ENCODE measurements at places on chromosomes 3 and 15.

DNA sequence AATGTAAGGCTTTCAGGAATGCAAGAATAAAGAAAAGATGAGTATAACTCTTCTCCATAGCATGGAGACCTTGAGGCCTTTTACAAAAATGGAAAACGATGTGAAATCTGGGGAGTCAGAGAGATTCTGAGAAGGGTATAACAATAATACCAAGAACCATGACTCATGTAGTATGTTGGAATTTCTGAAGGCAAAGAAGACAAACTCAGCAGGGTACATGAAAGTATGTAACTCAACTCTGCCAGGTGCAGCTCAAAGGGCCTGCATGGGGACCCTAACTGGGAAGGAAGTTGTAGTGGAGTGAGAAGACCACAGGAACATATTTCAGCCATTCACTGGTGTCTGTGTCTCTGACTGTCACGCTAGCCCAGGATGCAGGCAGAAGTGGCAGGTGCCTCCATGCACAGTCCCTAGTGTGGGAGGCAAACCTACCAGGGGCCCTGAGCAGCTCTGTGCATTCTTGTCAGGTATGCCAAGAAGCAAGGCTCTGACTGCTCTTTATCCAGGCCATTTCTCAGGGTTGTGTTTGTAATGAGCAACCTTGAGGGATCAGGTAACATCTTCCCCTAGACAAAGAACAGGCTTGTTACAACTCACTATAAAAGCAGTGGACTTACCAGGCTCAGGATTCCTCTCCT lies 57.2 kb downstream of the GPR156 start:
- no peaks in the 10 kb centered on the region for H3K36me3 ChIP-seq
- H3K4me1 ChIP-seq, result peaks cover 11% of the 10 kb centered on the region

DNA sequence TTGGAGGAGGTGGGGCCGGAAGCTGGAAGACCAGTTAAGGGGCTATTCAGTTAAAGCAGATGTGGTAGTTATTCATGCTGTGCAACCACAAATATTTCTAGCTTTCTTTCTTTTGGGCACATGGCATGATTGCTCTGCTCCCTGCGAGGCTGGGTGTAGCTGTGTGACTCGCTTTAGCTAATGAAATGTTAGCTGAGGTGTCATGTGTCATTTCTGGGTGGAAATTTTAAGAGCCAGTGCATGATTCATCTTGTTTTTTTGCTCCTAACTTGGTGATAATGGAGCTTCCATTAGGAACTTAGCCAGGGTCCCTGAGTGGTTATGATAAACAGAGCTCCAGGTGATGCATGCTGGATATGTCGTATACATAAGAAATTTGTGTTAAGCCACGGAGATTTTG lies 300.6 kb downstream of the SATB1 start:
- no peak overlapping the region for H3K27ac ChIP-seq
- H3K4me1 ChIP-seq, result peaks cover 13% of the 10 kb centered on the region
- no peaks in the 10 kb centered on the region for H3K27me3 ChIP-seq
- DNase-seq, result no peak
- H3K4me3 ChIP-seq, result no peak overlapping the region

GRCh38 chr15:59791755-59792154 lies 102.6 kb upstream of the BNIP2 start:
- no peak for DNase-seq
- no peak overlapping the region for H3K27ac ChIP-seq
- no peaks in the 10 kb centered on the region for H3K27me3 ChIP-seq
- H3K4me3 ChIP-seq, result no peak overlapping the region

DNA sequence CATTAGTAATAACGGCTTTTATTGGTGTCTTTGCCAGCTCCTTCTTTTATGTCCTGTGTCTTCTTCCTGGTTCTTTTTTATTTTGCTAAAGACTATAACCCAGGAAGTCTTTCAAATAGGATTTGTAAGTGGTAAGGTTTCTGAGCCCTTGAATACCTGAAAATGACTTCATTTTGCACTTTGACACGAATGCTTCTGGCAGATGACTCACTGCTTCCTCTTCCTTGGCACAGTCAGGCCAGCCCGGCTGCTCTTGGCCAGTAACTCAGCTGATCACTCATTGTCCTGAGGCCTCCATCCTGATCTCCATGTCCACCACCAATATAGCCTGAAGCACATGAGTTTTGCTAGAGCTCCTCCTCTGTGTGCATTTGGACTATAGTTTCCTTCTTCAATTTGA lies 48.7 kb upstream of the NR2E3 start:
- no peaks in the 10 kb centered on the region for H3K4me1 ChIP-seq
- no peak for DNase-seq
- H3K27me3 ChIP-seq, result no peaks in the 10 kb centered on the region
- no peak overlapping the region for H3K27ac ChIP-seq
- H3K4me3 ChIP-seq, result no peak overlapping the region

- H3K4me3 ChIP-seq, result no peak overlapping the region
- peaks cover 15% of the 10 kb centered on the region for H3K36me3 ChIP-seq
- DNase-seq, result no peak
- no peak overlapping the region for H3K27ac ChIP-seq
- H3K4me1 ChIP-seq, result peaks cover 16% of the 10 kb centered on the region
These were observed 504.6 kb upstream of the NECTIN3 start for GRCh38 chr3:110567029-110567428.

- H3K36me3 ChIP-seq, result no peaks in the 10 kb centered on the region
- H3K4me3 ChIP-seq, result no peak overlapping the region
- H3K27me3 ChIP-seq, result no peaks in the 10 kb centered on the region
- no peak overlapping the region for H3K27ac ChIP-seq
- DNase-seq, result no peak
These were observed 532.4 kb upstream of the GBE1 start for GRCh38 chr3:82293867-82294266.

DNA sequence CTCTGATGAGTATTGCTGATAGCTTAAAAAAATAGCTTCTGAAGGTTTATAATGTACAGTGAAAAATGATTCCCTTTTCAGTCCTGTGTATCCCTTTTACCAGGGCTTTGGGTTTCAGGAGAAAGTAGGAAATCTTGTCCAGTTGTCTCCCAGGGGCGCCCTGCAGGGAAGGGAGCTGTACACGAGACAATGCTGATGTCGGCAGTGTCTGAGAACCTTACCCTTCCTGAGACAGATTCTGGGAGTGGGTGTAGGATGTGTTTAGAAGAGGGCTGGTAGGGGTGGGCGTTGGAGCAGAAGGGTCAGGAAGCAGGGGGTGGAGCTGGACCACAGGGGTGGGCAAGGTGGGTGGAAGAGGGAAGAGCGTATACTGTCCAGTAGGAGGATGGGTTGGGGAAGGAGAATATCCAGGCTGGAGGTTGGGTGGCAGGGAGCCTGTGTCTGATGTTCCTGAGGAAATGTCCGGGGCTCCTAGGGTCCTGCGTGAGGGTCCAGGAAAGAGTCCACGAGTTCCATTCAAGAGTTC lies 5.6 kb downstream of the THPO start:
- DNase-seq, result no peak
- peaks cover 59% of the 10 kb centered on the region for H3K4me1 ChIP-seq
- no peak overlapping the region for H3K27ac ChIP-seq
- H3K36me3 ChIP-seq, result peaks cover 24% of the 10 kb centered on the region

DNA sequence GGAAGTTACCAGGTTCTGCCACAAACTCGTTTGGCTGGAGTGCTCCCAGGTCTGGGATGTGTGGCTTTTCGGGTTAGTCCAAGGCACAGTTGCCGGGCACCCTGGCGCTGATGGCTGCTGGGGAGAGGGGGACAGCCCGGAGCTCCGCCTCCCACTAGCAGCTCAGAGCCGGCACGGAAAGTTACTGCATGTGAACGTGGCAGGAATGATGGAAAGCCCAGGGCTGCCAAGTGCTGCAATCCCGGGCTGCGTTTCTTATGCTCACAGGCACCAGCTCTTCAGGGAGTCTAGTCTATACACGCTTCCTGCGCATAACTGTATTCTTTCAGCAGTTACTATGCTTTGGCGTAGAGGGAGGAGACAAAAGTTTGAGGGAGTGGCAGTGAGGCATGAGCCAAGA lies 141.8 kb upstream of the ICE2 start:
- no peaks in the 10 kb centered on the region for H3K27me3 ChIP-seq
- no peaks in the 10 kb centered on the region for H3K36me3 ChIP-seq
- no peak overlapping the region for H3K4me3 ChIP-seq
- peak; percentile 64 for DNase-seq
- H3K27ac ChIP-seq, result no peak overlapping the region

DNA sequence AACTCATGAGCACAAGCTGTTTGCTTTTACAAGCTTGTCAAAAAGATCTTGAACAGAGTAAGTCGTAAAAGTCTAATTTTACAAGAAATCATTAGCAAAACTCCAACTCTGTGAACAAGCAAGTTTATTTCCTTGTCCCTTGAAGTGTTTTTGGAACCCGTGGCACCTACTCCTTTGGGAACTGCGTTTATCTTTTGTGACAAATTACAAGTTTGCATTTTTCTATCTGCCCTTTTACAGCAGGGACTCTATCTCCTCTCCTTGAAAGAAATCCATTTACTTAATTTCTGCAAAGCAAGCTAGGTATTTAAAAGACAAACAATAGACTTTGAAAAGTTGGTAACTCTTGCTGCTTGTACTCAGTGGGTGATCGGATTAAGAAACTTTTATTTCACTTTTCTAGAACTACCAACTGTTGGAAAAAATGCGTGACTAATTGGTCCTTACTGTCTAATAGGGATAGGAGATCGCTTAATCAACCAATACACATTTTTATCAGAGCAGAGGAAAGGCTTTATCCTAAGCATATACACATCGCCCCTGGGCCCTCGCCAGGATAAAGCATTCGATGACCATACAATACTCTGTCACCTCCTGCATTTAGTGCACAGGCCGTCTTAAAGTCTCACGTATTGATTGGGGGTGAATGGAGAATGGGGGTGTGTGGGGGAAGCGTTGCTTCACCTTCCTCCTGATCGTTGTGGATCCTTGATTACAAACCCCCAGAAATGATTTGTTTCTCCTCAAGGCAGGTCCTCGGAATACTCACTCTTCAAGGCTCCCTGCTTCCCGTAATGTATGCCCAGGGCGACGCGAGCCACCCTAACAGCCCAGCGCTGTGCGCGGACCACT lies 1.7 kb downstream of the PRTG start:
- H3K27ac ChIP-seq, result no peak overlapping the region
- H3K4me1 ChIP-seq, result peaks cover 8% of the 10 kb centered on the region
- H3K4me3 ChIP-seq, result no peak overlapping the region
- DNase-seq, result peak; percentile 49
- H3K36me3 ChIP-seq, result no peaks in the 10 kb centered on the region

- DNase-seq, result no peak
- H3K36me3 ChIP-seq, result 0 out of 2 replicates have a peak, but pooled peaks cover 1% of the 10 kb centered on the region
- no peak overlapping the region for H3K27ac ChIP-seq
- H3K4me3 ChIP-seq, result no peak overlapping the region
- peaks cover 22% of the 10 kb centered on the region for H3K4me1 ChIP-seq
- H3K27me3 ChIP-seq, result no peaks in the 10 kb centered on the region
These were observed 421.8 kb upstream of the TBL1XR1 start for GRCh38 chr3:177618873-177619733.

GRCh38 chr3:2098398-2099027 lies at the start of gene CNTN4:
Gene CNTN4 (plus strand): TSS chr3:2098866.
- DNase-seq, result no peak
- H3K27me3 ChIP-seq, result peaks cover 23% of the 10 kb centered on the region
- no peak within 1 kb of the TSS for H3K27ac ChIP-seq
- H3K4me1 ChIP-seq, result no peaks in the 10 kb centered on the region

DNA sequence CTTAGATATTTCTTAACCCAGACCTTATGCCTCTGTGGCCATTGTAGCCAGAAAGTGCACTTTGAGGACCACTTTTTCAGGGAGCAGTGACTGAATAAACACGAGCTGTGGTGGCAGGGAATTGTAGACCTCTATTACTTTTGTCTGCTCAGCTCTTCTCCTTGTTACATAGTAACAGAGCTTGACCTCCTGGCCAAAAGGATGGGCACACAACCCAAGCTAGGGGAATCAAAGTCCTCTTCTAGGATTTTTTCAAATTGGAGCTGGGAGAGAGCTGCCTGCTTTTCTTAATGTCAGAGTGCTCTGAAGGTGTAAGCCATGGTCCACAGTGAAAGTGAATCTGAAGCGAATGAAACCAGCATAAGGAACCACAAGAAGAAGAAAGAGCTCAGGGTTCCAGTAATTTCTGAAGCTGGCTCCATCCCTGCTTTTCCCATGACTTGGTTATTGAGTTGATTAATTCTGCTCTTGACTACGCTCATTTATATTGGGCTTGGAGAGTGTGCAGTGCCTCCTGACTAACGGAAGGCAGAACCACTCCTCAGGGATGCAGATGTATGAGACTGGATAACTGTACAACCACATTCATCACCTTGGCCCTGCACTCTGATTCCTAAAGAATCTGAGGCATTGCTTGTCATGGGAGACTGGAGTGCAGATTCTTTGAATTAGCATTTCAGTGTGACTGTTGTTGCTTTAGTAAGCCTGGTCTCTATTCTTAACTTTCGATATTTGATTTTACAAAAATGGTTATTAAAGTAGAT lies 60.9 kb downstream of the TLNRD1 start:
- no peak overlapping the region for H3K27ac ChIP-seq
- H3K36me3 ChIP-seq, result no peaks in the 10 kb centered on the region

GRCh38 chr3:184690192-184690883 lies 21.5 kb downstream of the MAGEF1 start:
- no peaks in the 10 kb centered on the region for H3K36me3 ChIP-seq
- no peak for DNase-seq
- no peak overlapping the region for H3K27ac ChIP-seq
- no peak overlapping the region for H3K4me3 ChIP-seq
- H3K27me3 ChIP-seq, result no peaks in the 10 kb centered on the region

GRCh38 chr15:69686626-69687025 lies 234.0 kb downstream of the RPLP1 start:
- no peak overlapping the region for H3K27ac ChIP-seq
- no peak for DNase-seq
- H3K4me3 ChIP-seq, result no peak overlapping the region

- peaks cover 12% of the 10 kb centered on the region for H3K36me3 ChIP-seq
- H3K4me3 ChIP-seq, result no peak overlapping the region
- H3K27me3 ChIP-seq, result no peaks in the 10 kb centered on the region
- peak overlapping the region; percentile 86 for H3K27ac ChIP-seq
- H3K4me1 ChIP-seq, result no peaks in the 10 kb centered on the region
These were observed 12.9 kb upstream of the ULK3 start for GRCh38 chr15:74855857-74856256.

GRCh38 chr15:50190166-50190570 lies 8.2 kb downstream of the SLC27A2 start:
- H3K27ac ChIP-seq, result no peak overlapping the region
- no peaks in the 10 kb centered on the region for H3K27me3 ChIP-seq
- H3K4me3 ChIP-seq, result no peak overlapping the region

GRCh38 chr3:123053107-123053506 lies 13.7 kb upstream of the PDIA5 start:
- H3K27me3 ChIP-seq, result peaks cover 6% of the 10 kb centered on the region
- DNase-seq, result no peak
- no peaks in the 10 kb centered on the region for H3K36me3 ChIP-seq
- H3K4me3 ChIP-seq, result no peak overlapping the region

- DNase-seq, result no peak
- no peaks in the 10 kb centered on the region for H3K27me3 ChIP-seq
- no peak overlapping the region for H3K27ac ChIP-seq
These were observed 60.0 kb upstream of the GADL1 start for GRCh38 chr3:30954426-30954825.

DNA sequence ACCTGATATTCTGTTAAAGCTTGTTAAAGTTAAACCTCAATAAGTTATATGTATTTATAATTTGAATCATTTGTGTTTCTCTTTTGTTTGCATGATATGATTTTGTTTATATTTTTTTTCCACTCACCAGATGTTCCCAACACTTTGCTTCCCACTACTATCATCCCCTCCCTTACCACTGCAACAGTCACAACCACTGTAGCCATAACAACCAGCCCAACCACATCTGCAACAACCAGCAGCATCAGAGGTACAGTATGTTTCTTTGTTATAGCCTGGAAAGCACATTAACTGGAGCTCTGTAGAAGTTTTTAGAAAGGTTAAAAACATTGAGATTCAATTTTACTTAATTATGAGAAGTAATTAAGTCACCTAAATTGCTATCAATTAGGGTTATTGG lies 1011.9 kb downstream of the VGLL3 start:
- no peaks in the 10 kb centered on the region for H3K36me3 ChIP-seq
- no peak overlapping the region for H3K4me3 ChIP-seq
- H3K4me1 ChIP-seq, result peaks cover 8% of the 10 kb centered on the region
- no peak for DNase-seq
- no peaks in the 10 kb centered on the region for H3K27me3 ChIP-seq

Data from WTC11 (cell line).